ENCODE measurements at places on chromosomes 12 and 14. TPM values are rescaled to one million over a fixed set of nuclear protein-coding genes. Genes with fewer than 3 reads are reported as not detected.

P2RX2 gene
- total RNA-seq = 0.19 TPM

APOF gene
- total RNA-seq = not detected

ANKRD33 gene
- 0.14 TPM for total RNA-seq

GRCh38 chr14:90534091-90534837, 137.4 kb downstream of the CALM1 start:
- DNase-seq = no peak

DNA sequence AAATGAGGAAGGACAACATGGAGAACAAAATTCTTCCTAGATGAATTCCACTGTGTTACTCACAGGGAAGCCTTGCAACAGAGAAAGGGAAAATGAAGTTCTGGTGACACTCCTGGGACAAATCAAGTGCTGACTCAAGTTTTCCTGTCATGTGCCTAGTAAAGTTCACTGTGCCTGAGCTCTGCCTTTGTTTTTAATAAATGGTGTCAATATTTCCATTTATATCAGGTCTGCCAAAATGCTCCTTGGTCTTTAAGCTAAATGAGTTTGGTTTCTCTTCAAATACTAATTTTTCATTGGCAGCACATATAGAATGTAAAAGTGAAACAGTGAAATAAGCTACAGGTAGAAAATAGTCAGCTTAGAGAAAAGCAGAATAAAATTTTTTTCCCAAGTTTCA, 33.0 kb downstream of the HIGD1C start:
- no peak for DNase-seq

DNA sequence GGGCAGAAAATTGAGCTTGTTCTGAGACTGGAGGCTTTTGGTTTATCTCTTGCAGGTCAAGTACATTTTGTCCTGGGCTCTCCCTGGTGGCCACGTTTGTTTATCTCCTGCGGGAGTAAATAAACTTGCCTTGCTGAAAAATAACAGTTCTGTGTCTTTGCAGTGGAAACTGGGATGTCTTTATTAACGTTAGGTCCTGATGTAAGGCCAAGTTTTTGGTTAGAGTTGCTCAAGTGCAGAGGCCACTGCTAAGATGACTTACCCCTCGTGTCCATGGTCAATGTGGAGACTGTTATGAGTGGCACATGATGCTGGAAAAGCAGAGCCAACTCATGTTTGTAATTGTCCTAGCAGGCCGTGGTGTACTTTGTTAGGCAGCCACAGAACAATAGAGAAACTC, 3.8 kb downstream of the PTPN11 start:
- no peak for DNase-seq

BIN2 gene
- total RNA-seq = not detected

GRCh38 chr14:103138301-103139131, 15.3 kb downstream of the TNFAIP2 start:
- no peak for DNase-seq

DNA sequence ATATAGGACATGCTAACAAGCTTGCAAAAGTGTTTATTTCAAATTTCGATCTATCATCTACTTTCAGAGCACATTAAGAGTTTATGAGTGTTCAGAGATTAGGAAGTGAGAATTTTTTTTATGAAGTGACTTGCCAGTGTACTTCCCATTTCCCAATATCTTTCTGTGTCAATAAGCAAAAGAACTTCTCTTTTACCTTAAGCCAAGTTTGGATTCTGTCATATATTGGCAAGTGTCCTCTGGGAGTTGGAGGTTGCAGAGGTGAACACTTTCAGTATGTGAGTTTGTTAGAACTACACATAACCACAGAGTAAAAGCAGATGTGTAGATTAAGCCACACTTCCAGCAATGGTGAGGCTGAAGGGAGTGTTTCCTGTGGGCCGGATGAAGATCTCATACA, 16.6 kb upstream of the KLRF1 start:
- DNase-seq = no peak

DNA sequence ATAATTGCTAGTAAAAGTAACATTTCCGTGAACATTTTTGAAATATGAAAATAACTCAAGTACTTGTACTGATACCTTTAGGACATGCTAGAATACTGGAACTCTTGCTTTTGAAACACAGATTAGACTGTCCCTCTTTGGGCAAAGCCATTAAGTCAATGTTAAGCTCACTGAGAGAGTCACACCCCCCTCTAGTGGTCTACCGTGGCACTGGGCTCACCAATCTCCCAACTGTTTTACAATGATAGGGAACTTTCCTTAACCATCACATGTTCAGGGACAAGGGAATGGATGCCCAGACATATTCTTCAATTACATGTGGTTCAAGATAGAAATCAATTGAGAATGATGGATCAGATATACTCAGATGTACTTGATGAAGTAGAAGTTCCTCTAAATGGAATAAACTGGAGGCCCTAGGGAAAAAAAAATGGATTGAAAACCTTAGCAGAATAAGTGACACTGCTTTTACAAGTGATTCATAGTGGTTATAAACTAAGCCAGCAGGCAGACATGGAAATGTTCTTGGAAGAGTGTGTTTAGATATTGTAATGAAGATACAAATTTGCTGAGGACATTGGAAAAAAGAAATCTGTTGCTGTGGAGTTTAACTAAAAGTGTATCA, 17.8 kb downstream of the NANOG start:
- DNase-seq = peak; percentile 70

- no peak for DNase-seq
These were observed 912 bp downstream of the TM9SF1 start for GRCh38 chr14:24194186-24194872.

GRCh38 chr14:22657861-22658260, 13.7 kb upstream of the OR6J1 start:
- DNase-seq = no peak

GZMH gene
- not detected for total RNA-seq

SART3 gene
- total RNA-seq = 74.5 TPM

FSCB gene
- total RNA-seq = not detected

KERA gene
- total RNA-seq = not detected

DNA sequence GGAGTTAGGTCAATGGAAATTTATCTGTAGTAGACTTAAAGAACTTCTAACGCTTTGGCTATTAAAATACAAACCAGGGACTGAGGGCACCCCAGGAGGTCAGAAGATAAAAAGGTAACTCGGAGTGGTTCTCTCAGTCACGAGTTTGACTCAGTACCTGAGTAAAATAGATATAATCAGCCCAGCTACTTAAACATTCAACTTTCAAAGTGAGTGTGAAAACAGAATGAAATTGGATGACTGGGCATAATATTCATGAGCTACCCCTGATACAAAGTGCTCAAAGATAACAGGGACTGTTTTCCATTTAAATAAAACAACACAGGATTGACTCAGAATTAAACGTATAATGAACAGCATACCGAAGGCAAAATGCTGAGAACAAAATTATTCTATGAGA, 75.0 kb downstream of the FOXN3 start:
- DNase-seq = no peak

DNA sequence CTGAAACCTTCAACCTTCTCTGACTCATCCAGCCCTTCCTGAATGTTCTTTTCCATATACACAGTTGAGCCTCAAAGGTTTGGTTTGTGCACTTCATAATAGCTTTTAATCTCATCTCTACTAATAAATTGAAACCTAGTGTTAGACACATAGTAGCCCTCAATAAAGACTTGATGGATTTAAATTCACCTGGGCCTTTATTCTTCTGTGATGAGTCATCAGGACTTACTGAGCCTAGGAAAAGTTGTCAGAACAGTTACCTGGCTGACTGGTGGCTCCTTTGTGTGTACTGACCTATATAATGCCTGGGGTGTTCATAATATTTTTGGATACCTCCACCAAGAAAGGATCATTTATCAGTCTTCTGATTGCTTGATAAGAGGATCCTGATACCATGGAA, 86.4 kb upstream of the NTF3 start:
- DNase-seq = no peak

- no peak for DNase-seq
These were observed 51.9 kb downstream of the TPCN1 start for GRCh38 chr12:113273053-113273725.

DNA sequence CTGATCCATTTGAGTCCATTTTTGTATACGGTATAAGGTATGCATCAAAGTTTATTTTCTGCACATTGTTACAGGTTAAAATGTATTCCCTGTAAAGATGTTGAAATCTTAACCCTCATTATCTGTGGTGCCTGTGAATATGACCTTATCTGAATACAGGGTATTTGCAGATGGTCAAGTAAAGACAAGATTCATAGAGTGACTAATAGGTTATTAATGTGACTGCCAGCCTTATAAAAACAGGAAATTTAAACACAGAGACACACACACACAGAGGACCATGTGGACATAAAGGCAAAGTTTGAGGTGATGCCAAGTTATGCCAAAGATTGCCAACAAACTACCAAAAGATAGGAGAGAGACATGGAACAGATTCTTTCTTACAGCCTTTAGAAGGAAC, 347.2 kb upstream of the DCN start:
- DNase-seq = no peak

GRCh38 chr12:129305851-129306250, 452.6 kb downstream of the GLT1D1 start:
- DNase-seq = no peak

NXPH4 gene
- total RNA-seq = 2.0 TPM

HDAC7 gene
- 80.0 TPM for total RNA-seq

DPPA3 gene
- total RNA-seq = not detected

DNA sequence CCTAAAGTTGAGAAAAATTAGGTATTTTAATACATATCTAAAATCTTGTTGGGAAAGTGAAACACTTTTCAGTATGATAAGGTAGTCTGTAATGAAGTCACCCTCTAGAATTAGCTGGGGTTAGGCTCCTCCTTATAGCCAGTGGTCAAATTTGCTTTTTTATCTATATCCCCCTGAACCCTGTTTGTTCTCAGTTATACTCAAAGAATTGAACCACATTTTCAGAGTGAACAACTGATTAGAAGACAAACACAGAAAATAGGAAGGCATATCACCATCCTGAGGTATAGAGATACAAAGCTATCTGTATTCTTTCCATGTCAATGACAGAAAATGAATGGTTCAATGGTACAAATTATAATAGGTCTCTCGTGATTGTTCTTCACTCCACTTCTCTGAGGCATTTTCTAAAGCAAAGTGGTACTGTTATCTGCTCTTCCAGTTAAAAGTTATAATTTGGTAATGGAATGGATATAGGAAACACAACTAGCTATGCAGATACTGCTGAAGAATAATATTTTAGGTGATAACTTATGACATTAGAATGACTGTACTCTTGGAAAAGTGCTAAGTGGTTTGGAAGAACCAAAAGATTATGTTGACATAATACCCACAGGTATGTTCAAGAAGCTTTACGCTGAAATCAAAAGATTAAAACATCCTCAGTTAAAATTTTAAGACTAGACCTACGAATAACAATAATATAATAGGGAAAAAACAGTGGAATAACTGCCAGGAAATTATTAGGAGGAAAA, 27.6 kb downstream of the WASHC3 start:
- no peak for DNase-seq

DNA sequence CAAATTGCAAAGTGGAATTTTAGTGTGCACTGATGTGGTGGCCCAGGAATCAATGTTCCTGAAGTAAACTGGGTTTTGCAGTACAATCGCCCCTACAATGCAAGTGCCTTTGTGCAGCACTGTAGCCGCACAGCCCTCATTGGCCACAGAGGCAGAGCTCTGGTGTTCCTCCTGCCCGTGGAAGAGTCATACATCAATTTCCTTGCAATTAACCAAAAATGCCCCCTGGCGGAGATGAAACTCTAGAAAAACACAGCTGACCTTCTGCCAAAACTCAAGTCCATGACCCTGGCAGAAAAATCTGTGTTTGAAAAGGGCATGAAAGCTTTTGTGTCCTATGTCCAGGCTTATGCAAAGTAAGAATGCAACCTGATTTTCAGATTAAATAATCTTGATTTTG, 117.9 kb upstream of the PRB2 start:
- no peak for DNase-seq

DNA sequence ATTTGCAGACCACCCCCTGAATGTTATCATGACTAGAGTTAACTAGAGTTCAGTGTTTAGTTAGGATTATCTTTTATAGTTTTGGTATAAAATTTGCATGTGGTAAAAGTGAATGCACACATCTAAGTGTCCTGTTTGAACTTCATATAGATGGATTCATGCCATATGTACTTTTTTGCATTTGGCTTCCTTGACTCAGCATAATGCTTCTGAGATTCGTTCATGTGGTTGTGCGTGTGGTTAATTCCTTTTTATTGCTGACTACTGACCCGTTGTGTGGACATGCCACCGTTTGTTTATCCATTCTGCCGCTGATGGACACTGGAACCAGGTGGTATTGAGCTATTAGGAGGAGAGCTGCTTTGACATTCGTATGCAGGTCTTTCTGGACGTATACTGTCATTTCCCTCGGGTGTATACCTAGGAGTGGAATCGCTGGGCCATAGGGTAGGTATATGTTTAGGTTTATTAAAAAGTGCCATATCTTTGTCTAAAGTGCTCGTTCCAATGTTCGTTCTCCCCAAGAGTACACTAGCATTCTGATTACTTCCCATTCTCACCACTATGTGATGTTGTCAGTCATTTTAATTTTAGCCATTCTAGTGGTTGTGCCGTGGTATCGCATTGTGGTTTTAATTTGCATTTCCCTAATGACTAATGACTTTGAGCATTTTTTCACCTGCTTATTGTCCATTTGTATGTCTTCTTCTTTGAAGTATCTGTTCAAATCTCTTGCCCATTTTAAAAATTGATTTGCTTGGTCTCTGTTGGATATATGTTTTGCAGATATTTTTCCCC, 37.7 kb downstream of the RIN3 start:
- DNase-seq = no peak

ADAM20 gene
- 1.3 TPM for total RNA-seq

DNA sequence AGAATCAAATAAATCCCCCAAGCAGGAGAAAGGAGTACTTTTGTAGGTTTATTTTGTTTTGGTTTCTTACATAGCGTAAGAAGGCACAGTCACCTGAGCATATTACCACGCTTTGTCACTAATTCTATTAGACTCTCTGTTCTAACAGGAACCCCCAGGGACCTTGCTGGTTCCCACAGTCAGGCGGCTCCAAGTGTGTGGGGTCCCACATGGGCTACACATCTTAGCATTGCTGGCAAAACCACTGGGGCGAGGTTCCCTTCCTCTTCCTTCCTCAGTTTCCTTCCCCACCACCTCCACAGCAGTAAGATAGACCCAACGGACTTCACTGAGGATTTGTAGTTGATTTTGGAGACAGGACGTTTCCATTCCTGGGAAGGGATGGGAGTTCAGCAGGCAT, 49.1 kb downstream of the TMEM132C start:
- DNase-seq = no peak

SMCO2 gene
- 1.6 TPM for total RNA-seq

GRCh38 chr14:93078870-93079269, 36.9 kb downstream of the ITPK1 start:
- DNase-seq = no peak

DNA sequence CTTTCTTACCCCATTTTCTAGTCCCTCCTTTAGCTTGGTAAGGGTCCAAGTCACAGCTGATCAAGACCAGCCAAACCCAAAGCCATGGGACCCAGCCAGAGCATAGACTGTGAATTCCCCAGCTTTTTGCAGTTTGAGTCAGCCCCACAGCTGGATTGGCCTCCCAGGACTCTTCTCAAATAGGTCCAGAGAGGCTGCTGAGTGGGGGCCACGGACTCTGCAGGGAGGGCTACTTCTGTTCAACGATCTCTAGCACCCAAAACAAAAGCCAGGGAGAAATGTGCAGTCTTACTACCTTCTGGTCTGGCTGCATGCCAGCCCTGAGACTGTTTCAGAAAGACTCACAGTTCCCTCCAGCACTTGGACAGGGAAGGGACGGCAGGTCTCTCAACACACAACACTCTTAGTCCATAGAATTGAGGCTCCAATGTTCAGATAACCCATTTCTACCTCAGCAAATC, 1.6 kb downstream of the VDR start:
- DNase-seq = no peak

Data from progenitor cell of endocrine pancreas (in vitro differentiated cells).